Putamen (tissue), 1 donor: ENCODE measurements at places on chromosomes 5 and 9.

DNA sequence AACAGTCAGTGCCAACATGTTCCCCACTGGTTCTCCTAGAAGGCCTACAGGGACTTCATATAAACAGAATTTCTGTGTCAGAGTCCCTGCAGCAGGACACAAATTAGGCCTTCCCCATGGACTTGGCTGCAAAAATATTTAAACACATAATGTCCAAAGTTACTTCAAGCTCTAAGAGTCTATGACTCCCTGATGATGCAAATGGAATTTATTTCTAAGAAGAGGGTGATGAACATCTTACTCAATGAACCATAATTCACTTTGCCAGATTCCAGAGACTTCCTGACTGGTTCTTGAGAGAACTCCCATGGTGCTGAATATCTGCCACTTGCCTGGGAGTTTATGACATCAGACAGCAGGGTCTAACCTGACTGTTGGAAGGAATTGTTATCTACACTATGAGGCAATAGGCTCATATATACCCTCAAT lies 32.7 kb upstream of the ADRA1B start:
- no peak for DNase-seq

DNA sequence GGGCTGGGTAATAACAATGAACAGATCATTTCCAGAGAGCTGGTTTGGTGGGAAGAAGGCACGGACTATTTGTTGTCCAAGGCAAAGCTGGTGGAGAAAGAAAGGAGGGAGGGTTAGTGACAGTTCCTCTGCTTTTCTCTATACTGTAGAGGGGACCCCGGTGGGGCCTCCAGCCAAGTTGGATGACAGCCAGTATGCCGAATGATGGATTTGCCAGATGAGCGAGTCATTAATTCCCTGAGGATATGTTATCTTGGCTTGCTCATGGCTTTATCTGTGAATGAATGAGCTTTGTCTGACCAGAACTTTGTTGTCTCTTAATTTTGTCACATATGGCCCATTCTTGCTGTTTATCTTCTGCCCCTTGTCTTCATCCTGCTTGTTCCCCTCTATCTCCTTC lies 158.6 kb upstream of the GLRA1 start:
- DNase-seq: no peak

DNA sequence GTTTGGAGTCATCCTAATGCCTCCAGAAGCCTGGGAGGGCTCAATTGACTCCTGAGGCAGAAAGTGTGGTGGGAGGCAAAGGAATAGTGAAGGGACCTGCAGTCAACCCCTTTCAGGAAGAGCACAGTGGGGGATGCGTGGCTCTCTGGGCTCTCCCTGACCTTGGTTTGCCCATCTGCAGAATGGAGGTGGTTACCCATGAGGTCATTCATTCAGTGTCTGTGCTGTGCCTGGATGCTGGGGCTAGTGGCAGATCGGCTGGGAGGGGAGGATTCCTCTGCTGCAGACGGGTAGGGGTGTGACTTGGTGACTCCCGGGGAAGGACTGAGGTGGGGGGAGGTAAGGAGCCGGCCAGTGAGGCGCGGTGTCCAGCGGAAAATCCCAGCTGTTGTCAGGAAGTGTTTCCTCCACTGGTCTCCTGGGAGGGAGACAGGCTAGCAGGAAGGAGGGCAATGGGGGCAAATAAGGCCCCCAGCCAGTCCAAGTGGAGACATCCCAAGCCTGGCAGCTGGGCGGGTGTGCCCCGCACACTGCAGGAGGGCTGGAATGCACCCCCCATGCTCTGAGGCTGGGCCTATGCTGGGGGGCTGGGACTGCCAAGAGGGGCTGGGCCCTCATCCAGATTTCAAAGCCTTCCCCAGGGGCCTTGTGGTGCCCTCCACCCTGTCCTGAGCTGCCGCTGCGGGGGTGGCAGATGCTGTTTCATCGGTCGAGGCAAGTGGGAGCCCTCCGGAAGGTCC lies 10.9 kb downstream of the CXXC5 start:
- no peak for DNase-seq

- no peak for DNase-seq
These were observed 78.3 kb upstream of the IRX1 start for GRCh38 chr5:3517348-3517747.

- DNase-seq: peak; percentile 91
These were observed 26.3 kb downstream of the SLC25A25 start for GRCh38 chr9:128094166-128094949.

- DNase-seq: no peak
These were observed 6.2 kb upstream of the CKMT2 start for GRCh38 chr5:81226949-81227348.
